GM20000 (cell line): ENCODE measurements at places on chromosomes 2 and 18.

- DNase-seq: no peak
Observed at GRCh38 chr18:68679528-68679927, 35.4 kb downstream of the TMX3 start.

DNA sequence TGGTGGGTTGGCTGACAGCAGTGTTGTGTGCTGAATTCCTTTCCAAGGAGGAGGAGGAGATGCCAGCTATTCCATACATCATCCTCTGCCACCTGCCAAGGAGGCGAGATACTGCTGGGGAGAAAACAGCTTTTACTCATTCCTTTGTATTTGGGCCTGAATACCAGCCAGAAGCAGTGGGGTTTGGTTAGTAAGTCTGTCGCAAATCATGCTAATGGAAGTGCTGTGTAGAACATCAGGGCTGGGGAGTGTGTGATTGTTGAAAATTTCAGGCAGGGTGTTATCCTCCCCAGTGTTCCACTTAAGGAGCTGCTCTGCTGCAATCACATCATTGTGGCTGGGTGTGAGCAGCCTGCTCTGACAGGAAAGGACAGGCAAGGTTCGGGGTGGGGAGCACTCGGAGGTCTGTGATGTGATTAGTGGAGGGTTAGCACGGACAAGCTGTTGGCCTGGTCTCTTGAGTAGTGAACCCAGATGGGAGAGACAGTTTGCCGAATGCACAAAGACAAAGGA lies 128.2 kb upstream of the DLX2 start:
- DNase-seq: no peak

GRCh38 chr2:168736649-168737445 lies 65.6 kb upstream of the NOSTRIN start:
- no peak for DNase-seq

- no peak for DNase-seq
Observed at GRCh38 chr2:230691005-230691647, 21.5 kb upstream of the CAB39 start.

DNA sequence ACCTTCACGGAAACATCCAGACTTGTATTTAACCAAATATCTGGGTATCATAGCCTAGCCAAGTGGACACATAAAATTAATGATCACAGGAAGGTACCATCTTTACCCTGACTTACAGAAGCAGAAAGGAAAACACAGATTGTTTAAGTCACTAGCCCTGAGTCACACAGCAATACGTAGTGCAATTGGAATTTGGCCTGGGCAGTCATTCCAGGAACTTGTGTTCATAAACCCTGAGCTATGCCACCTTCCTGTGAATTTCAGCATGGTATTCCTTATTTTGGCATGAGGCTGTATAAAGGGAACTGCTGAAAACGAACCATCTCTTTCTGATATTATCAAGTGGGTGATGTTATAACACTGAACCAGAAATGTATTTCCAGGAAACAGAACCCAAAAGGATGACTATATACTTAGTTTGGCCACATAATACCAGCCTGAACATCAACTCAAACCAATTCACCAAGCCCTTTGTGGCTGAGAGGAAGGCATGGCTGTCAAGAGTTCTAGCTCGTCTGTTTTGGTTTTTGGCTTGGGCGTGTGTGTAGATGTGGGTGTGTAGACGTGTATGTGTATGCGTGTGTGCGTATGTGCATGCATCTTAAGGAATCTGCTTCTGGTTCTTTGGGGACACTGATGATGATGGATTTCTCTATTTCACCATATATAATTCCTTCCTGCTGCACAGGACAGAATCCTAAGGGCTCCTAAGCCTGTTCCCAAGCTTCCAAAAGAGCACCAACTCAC lies 533.4 kb upstream of the ID2 start:
- DNase-seq: no peak

- DNase-seq: no peak
Observed at GRCh38 chr2:27194538-27195354, 17.1 kb upstream of the ATRAID start.

DNA sequence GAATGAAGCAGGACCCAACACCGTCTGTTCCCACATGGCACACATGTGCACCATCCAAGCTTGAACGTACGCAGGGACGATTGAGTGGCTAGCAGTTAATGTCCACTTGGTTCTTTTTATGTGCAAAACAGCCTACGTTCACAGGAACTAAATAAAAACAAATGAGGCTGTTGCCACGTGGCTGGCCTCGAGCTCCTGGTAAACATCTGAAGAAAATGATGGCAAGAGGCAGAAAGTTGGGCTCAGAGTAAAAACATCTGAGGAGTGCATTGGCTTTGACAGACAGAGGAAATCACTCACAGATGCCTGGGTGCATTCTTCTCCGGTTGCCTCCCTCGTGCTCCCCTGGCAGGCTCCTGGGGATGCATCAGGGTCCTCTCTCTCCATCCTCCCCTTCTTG lies 177.9 kb downstream of the NRP2 start:
- DNase-seq: no peak

DNA sequence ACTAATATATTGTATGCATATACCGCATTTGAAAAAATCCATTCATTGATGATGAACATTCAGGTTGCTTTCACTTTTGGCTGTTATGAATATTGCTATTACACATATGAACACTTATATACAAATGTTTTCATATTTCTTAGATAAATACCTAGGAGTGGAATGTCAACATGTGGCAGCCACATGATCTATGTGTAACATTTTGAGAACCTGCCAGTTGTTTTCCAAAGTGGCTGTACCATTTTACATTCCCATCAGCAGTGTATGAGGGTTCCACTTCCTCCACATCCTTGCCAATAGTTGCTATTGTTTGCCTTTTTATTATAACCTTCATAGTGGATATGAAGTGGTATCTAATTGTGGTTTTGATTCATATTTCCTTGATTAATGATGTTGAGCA lies 40.5 kb downstream of the CCDC85A start:
- no peak for DNase-seq

- no peak for DNase-seq
Observed at GRCh38 chr2:119647440-119648169, 31.4 kb upstream of the TMEM177 start.

DNA sequence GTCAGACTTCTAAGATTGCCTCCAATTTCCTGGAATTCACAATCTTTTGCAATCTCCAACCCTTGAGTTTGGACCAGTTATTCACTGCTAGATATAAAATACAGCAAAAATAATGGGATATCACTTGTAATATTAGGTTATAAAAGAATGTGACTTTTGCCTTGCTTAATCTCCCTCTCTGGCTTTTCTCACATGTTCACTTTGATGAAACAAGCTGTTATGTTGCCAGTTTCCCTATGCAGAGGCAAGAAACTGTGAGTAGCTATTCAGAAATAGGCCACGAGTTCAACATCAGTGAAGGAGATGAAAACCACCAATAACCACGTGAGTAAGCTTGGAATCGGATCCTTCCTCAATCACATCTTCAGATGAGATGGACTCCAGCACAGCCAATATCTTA lies 842.7 kb downstream of the RNF144A start:
- DNase-seq: no peak

GRCh38 chr18:2617401-2617998 lies 38.0 kb upstream of the SMCHD1 start:
- DNase-seq: no peak

DNA sequence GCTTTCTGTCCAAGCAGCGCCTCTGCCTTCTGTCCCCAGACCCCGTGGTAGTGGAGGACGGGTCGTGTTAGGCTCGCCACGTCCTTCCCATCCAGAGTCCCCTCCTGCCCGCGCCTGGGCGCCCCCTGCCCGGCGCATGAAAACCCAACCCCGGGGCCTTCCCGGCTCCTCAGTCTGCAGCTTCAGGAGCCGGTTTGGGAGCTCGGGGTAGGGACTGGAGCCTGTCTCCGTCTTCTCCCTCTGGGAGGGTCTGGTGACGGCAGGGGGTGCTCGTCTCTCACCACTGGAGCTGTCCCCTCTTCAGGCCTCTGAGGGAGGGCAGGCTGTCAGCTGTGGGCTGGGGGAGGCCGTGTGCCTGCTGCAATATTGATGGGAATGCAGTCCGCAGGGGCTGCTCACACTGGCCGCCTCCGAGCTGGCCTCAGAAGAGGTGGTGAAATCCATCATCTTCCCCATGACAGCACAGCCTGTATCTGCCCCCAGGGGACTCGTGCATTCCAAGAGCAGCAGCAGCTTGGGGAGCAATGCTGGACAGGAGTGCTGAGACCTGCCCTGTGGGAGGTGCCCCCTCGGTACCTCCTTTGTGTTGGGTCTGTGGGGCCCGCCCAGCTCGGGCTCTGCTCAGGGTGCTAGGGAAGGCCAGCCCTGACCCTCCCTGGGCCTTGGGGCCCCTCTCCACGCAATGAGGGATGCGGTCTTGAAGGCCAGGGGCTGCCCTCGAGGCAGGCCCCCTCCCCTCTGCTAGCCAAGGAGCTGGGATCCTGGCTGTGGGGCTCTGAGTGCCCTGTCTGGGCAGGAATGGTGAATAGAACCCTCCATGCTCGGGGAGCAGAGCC lies 17.8 kb upstream of the KLHL30 start:
- DNase-seq: no peak

DNA sequence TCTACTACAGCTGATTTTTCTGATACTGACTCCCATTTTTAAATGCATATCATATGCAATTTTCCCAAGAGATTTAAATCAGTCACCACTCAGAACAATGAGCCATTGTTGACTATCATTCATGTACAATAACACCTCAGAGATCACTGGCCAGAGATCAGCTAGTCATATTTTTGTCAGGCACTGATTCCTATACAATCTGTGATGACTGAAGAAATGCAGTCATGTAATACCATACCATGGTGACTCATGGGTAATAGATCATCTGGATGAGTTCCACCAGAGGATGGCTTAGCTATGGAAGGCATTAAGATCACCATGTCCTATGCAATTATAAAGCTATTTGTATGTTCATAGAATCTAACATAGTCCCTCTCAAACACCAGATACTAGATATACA lies 285.7 kb upstream of the DCC start:
- DNase-seq: no peak

DNA sequence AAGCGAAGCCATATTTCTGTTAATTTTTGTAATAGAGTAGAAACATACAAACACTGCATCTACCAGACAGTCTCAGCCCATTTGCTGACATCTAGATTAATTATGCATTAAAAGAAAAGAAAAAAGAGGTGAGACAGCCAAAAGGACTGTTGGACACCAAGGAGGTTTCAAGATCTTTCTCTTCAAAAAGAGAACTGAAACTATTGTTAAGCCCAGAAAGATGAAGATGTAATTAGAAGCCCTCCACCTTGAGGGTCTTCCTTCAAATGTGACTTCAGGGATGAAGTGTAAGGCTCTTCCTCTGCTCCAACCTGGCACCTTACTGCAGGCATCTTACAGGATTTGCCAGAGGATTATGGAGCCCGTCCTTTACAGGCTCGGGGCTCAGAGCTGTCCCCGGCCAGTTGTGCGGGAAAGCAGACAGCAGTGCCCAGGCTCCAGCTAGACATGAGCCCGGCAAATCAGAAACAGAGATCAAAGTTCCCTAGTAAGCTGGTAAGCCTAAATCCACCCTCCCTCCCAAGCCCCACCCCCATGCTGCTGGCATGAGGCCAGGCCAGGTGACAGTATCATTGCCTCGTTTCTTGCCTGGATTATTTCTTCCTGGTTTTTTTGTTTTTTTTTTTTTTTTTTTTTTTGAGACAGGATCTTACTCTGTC lies 38.9 kb downstream of the ADI1 start:
- DNase-seq: no peak

DNA sequence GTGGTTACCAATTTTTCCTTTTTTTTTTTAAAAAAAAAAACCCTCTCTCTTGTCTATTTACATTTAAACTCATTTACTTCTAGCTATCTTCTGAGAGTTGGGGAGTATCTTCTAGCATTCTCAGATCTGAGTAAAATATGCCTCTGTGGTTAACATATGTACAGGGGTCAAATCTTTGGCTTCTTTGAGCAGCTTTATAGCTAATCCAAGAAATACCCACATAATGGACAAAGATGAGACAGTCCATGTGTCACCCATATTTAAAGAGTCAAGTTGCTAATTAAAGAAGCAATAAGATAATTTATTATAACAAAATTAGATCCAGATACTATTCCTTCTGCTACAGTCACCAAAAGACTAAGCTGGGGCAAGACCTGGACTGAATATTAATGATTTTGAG lies 139.0 kb upstream of the HNRNPA3 start:
- DNase-seq: no peak

DNA sequence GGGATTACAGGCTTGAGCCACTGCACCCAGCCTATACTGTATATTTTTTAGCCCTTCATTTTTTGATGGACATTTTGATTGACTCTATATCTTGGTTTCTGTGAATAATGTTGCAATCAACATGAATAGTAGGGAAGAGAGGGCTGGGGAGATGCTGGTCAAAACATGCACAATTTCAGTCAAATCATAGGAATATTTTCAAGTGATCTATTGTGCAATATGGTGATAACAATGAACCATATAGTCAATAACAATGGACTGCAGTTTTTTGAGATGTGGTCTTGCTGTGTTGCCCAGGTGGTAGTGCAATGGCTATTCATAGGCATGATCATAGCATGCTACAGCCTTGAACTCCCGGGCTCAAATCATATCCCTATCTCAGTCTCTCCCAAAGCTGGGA lies 264.7 kb upstream of the TMEFF2 start:
- DNase-seq: no peak

- no peak for DNase-seq
Observed at GRCh38 chr18:50286391-50287027, 983 bp downstream of the CXXC1 start.

DNA sequence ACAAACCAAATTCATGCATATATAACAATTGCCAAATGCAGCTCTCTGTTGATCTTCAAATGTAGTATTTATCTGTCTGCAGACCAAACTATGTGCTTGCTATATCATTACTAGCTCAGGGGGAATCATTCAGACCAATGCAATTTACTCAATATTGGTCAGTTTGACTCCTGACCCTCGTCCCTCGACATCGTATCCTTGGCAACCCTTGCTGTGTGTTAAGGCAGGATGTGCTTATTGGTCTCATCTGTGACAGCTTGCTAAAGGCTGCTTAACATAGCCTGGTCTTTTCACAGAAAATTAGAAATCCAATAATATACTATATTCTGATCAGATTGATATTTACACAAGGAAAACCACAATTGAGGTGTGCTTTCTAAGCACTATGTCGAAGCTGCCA lies 747.1 kb downstream of the GALR1 start:
- DNase-seq: no peak

DNA sequence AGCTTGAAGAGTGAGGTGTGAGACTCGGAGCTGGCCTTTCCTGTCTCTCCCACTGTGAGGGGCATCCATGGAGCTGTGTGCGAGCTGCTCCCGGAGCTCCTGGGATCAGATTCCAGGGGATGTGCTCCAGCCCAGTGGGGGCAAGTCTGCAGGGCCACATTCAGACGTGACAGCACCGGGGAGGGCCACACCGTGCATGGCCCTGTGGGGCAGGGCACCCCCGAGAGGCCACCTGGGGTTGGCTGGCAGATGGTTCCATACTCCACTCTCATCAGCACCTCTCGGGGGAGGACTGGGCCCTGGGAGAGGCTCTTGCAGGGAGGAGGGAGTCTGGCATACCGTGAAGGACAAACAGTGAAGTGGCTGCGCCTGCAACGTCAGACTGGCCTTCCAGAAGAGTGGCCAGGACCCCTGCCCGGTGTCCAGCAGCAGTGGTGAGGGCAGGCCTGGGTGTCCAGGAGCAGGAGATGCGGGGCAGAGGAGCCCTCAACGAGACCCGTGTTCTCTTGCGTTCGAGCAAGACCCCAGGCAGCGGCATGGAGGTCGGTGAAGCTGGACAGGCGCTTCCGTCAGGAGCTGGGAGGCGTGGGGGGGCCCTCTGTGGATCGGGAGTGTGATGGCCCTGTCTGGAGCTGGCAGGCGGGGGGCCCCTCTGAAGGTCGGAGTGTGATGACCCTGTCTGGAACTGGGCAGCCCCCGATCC lies 84.3 kb downstream of the ASB1 start:
- no peak for DNase-seq

GRCh38 chr2:218961651-218962570 lies 2.4 kb downstream of the CDK5R2 start:
- peak; percentile 45 for DNase-seq
